ENCODE measurements at places on chromosomes 7 and 10.

- DNase-seq, result no peak
These were observed 11.7 kb downstream of the ATP6V1F start for GRCh38 chr7:128874140-128875031.

DNA sequence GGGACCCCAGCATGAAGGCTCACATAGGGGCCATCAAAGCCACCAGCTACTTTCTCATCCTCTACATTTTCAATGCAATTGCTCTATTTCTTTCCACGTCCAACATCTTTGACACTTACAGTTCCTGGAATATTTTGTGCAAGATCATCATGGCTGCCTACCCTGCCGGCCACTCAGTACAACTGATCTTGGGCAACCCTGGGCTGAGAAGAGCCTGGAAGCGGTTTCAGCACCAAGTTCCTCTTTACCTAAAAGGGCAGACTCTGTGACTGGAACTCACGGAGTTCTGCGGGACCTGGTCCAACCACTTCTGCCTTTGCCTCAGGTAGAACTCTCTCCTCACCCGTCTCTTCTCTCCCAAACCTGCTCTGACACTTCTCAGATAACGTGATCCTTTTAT, 945 bp downstream of the TAS2R40 start:
- DNase-seq, result no peak

DNA sequence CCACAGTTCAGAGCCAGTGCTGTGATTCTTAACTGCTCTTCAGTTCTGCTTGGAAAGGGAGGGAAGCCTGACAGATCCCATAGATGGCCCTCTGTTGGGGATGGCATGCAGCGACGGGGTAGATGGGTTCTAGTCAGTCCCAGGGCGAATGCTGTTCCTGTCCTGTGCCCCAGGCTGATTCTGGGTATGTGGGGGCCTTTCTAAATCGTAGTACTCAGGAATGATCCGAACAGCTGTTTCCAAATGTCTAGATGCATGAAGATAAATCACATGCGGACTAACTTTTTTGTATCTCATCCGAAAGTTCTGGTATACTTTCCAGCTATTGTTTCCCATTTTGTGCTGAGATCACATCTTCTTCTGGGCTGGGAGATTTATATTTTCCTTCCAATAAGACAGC, 186.0 kb upstream of the MKI67 start:
- no peak for DNase-seq

DNA sequence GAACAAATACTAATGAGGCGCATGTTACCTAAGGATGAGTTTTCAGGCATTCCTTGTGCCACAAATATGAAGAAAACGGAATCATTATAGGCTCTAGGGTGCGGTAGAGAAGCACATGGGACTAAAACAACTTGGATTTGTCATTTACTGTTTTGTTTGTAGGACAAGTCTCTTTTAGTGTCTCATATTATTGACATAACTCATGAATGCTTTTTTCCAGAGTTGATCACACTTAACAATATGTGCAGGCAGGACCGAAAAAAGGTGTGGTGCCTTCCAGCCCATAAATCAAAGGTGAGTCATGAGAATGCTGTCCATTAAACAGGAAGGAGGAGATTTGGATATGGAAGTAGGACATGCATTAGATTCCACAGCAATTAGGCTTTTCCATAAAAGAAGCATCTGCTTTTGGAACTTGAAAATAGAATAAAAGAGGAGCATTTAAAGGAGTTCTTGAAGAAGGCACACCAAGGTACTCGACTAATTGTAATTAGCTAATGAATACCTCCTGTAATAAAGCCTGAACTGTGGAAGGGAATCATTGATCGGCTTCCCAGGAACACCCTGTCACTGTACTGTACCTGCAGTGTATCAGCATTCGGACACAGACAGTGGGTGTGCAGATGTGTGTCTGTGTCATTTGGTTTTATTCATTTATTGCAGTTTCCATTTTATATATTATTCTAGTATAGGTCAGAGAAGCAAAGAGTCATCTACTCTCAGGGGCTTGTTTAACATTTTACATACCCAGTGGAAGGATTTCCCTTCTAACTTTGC, 119.7 kb upstream of the KLF14 start:
- no peak for DNase-seq

- no peak for DNase-seq
These were observed 112.6 kb upstream of the TBX20 start for GRCh38 chr7:35366167-35367155.

- no peak for DNase-seq
These were observed 6.7 kb downstream of the ZNF3 start for GRCh38 chr7:100074841-100075240.

GRCh38 chr7:73918926-73919693, 58.2 kb downstream of the TMEM270 start:
- DNase-seq, result no peak

- no peak for DNase-seq
These were observed 70.0 kb downstream of the DOCK1 start for GRCh38 chr10:126975221-126975620.

DNA sequence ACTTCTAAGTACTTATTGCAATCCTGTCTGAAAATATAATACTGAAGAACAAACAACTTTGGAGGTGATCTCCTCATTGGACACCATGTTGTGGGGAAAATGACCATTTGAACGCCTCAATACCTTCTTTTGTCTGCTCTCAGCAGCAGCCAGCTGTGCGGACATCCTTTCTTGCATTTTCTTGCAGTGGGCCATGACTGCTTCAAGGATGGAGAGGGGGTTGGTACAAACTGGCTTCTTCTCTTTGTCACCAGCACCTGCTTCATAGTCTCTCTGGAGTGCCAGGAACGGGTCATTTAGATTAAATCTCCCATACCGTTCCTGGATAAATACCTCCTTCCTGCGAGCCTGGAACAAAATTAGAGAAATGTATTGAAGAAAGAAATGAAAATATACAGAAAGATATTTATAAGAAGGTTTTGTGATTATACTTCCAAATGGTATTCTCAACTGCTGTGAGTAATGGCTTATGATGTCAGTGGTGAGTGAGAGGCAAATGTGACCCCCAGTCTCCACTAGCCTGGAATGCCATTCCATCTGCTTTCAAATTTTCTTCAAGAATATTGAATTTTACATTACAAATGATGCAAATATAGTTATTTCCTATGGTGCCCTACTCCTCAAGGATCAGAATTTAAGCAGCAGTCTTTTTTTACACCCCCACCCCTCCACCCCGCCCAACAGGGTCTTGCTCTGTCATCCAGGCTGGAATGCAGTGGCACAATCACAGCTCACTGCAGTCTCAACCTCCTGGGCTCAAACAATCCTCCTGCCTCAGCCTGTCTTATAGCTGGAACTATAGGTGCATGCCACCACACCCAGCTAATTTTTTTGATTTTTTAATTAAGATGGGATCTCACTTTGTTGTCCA, 62.4 kb downstream of the CTTNBP2 start:
- no peak for DNase-seq

GRCh38 chr10:127402596-127403409, 146.3 kb upstream of the NPS start:
- no peak for DNase-seq

DNA sequence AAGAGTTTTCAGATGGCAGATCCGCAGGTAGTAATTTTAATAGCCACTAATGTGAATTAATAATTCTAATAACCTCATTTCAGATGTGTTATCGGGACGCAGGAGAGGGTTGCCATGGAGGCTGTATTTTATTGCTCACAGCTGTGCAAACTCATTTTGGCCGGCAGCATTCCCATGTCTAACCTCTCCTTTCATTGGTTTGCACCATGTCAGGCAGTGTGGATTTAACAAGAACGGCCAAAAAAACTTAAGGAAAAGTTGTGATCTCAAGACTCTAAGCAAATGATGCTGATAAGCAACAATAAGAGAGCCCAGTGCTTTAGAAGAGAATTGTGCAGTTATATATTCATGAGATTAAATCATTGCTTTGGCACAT, 88.7 kb upstream of the NRP1 start:
- no peak for DNase-seq
